ENCODE measurements at places on chromosomes 3 and 15.

DNA sequence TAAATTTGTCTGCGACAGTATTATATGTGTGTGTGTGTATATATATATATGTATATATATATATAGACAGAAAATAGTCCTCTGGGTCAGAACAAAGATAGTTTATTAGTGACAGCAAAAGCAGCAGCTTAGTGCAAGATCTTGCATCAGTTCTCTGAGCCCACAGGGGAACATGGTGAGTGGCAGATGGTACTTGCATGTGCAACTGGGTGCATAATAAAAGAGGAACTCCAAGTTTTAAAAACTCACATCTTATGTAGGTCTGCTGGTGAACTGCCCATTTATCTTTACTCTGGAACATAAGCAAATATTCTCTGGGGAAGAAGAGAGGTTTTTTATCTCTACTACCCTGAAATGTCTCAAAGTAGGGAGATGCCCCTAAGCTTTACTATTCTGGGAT lies 276.4 kb downstream of the POLQ start:
- DNase-seq = no peak

- DNase-seq = no peak
Observed at GRCh38 chr3:152172460-152172859, 96.3 kb upstream of the MBNL1 start.

- DNase-seq = no peak
Observed at GRCh38 chr15:71167445-71168165, 52.3 kb downstream of the THSD4 start.

GRCh38 chr3:187020376-187020775 lies 90.0 kb downstream of the ST6GAL1 start:
- DNase-seq = no peak

GRCh38 chr15:41583795-41584194 lies 24.8 kb downstream of the TYRO3 start:
- no peak for DNase-seq

DNA sequence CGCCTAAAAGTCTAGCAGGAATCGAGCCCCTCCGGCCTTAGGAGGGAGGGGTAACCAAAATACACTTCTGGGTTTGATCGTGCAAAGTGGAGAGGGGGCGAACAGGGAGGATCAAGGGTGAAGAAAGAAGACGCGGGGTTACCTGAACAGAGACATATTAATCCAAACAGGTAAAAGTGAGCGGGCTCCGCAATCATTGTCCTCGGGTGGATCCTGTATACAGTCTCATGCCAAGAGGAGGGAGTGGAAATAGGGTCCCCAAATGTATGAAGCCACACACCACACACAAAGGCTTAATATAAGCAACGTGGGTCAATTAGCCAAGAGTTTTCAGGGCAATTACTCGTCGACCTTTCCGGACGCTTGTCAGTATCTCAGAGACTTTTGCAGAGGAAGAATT lies 749.5 kb downstream of the ROBO1 start:
- DNase-seq = no peak

- DNase-seq = peak; percentile 31
Observed at GRCh38 chr15:41585127-41586047, 26.4 kb downstream of the TYRO3 start.

GRCh38 chr3:101259485-101260341 lies 60.7 kb downstream of the IMPG2 start:
- no peak for DNase-seq

DNA sequence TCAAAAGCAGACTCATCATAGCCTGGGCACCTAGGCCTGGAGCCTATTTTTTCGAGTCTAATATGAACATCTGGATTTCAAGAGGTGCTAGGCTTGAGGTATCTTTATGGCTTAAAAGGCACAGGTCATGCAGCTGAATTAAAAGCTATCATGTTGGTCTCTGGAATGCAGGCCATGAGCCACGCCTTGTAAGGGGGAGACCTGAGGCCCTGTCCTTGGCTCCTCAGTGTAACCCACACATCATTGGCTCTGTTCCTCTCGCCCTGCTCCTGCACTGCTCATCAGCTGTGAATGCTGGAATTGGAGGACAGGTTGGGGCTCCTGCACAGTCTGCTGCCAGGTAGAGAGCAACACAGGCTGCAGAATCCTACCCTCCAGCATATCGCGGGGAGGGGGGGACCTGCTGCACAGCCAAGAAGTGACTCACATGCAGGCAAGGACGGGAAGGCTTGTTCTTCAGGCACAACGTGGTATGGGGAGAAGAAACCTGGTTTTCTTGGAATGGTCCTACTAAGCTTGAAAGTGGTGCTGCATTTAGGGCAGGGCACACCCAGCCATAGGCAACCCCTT lies 146.0 kb downstream of the CHST2 start:
- DNase-seq = no peak

- DNase-seq = no peak
Observed at GRCh38 chr15:39745415-39745814, 37.2 kb downstream of the FSIP1 start.

- DNase-seq = no peak
Observed at GRCh38 chr3:25830373-25831280, 40.7 kb downstream of the OXSM start.

- no peak for DNase-seq
Observed at GRCh38 chr3:64120876-64121275, 97.6 kb upstream of the PSMD6 start.

DNA sequence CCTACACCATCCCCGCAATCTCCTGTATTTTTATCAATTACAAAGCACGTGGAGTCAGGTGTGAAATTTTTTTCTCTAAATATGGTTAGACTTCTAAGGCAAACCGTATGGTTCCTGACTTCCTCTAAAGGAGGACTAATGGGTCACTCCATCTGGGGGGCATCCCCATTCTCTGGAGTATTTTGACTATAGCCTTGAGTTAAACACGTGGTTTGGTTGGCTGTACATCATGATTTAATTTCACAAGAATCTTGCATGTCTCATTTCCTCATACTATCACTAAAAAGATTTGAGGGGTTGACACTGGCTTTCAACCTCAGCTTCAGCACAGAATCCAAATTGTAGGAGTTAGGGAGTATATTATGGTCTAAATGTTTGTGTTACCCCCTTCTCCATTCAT lies 25.3 kb upstream of the ZNF770 start:
- no peak for DNase-seq
